ENCODE measurements at places on chromosomes 2 and 18.

DNA sequence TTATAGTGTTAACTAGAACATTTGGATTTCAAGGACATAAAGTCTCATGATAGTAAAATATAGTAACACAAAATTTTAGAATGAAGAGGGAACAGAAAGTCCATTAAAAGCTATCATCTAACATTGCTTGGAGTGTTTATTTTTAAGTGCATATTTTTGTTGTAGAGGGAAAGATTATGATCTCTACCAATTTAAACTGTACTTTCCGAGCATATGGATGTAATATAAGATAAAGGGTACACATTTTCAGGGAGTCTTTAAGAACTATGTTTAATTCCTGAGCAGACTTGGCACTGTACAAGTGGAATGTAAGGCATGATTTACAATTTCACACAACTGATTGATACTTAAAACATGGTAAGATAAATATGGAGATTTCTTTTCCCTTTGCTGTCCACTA, 34.2 kb upstream of the ZNF804A start:
- DNase-seq: no peak

- DNase-seq: no peak
These were observed 97.0 kb downstream of the XRCC5 start for GRCh38 chr2:216206041-216206703.

- DNase-seq: peak; percentile 87
These were observed 40.4 kb downstream of the CYRIA start for GRCh38 chr2:16625201-16625729.

DNA sequence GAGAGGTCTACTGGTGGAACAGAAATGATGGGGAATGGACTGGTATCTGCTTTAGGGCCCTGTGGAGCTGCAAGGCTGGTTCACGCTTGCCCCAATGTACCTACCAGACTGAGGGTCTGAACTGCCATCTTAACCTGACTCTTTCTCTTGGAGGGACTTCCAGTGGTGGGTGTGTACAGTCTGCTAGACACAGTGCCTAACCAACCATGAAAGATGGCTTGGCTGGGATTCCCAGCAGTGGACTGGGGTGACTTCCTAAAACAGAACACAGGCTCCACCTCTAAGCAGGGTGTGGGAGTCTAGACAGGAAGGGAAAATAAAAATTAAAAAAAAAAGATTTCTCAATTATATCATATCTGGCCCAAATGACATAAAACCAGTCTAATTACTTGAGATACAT, 25.5 kb upstream of the MYO3B start:
- DNase-seq: no peak

- peak; percentile 91 for DNase-seq
These were observed 173.1 kb upstream of the STON1 start for GRCh38 chr2:48356701-48357325.

DNA sequence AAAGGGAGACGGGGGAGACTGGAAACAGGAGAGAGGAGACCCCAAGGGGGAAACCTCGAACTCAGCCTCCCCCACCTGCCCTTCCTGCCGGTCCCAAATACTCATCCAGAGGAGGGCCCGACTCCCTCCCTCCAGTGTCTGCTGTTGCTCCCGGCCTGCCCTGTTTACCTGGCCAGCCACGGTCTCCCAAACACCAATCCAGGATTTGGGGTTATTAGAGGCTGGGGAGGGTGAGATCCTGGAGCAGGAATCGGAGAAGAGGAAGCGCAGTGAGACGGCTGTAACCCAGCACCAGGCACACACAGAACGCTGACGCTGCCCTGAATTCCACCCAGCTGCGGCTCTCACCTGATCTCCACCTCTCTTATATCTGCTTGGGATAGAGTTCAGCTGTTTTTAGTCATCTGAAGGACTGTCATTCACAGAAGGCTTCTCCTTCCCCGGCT, 213.0 kb downstream of the TNS1 start:
- peak; percentile 21 for DNase-seq

GRCh38 chr2:149219856-149220255, 110.5 kb upstream of the LYPD6 start:
- DNase-seq: no peak

GRCh38 chr2:46544581-46544980, 65.2 kb downstream of the TMEM247 start:
- DNase-seq: no peak

GRCh38 chr18:34976899-34977837, 64.0 kb upstream of the MAPRE2 start:
- DNase-seq: peak; percentile 51

- DNase-seq: no peak
These were observed 114.1 kb downstream of the WDSUB1 start for GRCh38 chr2:159172403-159172802.

DNA sequence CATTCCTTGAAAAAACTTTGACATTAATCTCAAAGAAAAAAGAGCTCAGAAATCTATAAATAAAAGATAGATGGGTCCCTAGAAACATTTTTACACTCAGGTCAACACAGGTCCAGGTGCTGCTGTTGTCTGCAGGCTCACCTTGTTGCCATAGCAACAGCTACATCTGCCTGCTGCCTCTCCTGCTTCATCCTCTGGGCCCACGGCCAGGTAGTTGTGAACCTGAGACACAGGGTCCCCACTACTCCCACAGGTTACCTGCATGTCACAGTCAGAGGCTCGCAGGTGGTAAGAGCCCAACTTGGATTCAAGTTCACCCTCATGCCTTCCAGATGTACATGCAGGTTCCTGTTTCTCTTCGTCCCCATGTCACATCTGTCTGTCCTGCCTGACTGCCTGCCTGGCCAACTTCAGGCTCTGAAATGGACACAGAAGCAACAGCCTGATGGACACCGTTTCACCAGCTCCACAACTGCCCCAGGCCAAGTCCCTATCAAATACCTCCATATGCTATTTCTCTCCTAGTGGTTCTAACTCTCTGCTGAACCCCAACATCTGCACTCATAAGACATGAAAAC, 88.3 kb upstream of the SALL3 start:
- DNase-seq: no peak

- no peak for DNase-seq
These were observed 77.4 kb upstream of the NPAS2 start for GRCh38 chr2:100742277-100743254.

- no peak for DNase-seq
These were observed 267.5 kb upstream of the SLC8A1 start for GRCh38 chr2:40719414-40719813.

DNA sequence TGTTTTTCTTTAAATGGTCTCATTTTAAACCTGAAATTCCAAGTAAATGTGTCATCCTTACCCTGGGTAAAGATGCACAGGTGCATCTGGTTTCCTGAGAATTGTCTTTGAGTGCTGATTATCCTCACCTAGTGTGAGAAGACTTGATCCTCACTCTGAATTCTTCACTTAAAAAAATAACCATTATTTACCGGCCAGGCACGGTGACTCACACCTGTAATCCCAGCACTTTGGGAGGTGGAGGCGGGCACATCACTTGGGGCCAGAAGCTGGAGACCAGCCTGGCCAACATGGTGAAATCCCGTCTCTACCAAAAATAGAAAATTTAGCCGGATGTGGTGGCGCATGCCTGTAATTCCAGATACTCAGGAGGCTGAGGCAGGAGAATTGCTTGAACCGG, 9.9 kb upstream of the WNT6 start:
- no peak for DNase-seq

GRCh38 chr18:26685438-26686157, 137.2 kb upstream of the KCTD1 start:
- DNase-seq: no peak

DNA sequence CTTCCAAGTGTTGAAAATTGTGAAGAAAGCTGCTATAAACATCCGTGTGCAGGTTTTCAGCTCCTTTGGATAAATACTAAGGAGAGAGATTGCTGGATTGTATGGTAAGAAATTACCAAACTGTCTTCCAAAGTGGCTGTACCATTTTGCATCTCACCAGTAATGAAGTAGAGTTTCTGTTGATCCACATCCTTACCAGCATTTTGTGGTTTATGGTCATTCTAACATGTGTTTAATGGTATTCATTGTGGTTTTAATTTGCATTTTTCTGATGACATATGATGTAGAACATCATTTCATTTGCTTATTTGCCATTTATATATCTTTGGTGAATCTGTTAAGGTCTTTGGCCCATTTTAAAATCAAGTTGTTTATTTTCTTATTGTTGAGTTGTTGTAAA, 260.7 kb downstream of the SPAG16 start:
- no peak for DNase-seq
